ENCODE measurements at places on chromosomes 12 and 14. TPM values are rescaled to one million over a fixed set of nuclear protein-coding genes. Genes with fewer than 3 reads are reported as not detected.
A peak's percentile ranks its signal among the peaks of the same experiment; 100 is the strongest.

GRCh38 chr12:6961695-6962284 is 8.7 kb downstream of the PHB2 start:
- no peak for DNase-seq

GRCh38 chr12:104750061-104750460 is 208.0 kb downstream of the SLC41A2 start:
- peak; percentile 10 for DNase-seq

DNA sequence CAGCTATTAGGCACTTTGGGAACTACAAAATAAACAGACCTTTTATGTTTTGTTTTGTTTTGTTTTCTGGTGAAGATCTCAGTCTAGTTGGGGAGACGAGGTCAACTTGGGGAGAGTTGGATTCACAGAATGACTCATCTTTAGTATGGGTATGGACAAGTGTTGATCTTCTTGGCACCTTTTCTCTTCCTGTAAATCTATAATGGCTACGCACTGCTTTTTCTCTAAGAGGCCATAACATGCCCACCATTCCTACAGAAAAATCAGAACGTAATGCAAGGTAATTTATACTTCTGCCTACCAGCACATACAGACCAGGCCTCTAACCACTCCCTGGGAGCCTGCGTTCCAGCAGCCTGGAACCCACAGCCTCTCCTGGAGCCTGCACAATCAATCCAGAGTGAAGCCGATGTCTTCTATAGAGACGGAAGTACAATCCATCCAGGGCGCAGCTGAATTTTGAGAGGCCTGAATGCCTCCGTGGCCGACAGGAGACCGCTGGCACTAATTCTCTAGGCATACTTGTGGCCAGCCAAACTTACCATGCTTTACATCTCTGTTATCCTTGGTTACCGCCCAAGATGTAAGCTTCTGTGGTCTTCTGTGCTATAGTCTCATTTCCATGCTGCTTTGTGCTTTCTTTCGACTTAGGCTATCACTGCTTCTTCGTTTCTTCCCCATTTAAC is 717 bp downstream of the PPHLN1 start:
- no peak for DNase-seq

DNA sequence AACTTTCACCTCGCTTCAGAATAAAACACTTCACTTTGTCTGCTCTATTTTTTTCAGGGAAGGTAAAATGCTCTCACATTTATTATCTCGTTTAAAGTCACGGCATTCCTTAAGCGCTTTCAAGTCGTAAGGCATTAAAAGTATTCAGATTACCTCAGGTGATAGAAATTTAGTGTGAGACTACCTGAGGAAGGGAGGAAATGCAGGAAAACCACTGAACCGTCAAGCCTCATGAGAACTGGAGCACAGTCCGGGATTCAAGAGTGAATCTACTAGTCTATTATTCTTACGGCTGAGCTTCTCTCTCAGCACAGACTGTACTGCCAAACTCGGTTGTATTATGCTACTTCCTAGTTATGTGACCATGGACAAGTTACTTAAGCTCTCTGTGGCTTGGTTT is 8.3 kb upstream of the PPFIBP1 start:
- no peak for DNase-seq

DNA sequence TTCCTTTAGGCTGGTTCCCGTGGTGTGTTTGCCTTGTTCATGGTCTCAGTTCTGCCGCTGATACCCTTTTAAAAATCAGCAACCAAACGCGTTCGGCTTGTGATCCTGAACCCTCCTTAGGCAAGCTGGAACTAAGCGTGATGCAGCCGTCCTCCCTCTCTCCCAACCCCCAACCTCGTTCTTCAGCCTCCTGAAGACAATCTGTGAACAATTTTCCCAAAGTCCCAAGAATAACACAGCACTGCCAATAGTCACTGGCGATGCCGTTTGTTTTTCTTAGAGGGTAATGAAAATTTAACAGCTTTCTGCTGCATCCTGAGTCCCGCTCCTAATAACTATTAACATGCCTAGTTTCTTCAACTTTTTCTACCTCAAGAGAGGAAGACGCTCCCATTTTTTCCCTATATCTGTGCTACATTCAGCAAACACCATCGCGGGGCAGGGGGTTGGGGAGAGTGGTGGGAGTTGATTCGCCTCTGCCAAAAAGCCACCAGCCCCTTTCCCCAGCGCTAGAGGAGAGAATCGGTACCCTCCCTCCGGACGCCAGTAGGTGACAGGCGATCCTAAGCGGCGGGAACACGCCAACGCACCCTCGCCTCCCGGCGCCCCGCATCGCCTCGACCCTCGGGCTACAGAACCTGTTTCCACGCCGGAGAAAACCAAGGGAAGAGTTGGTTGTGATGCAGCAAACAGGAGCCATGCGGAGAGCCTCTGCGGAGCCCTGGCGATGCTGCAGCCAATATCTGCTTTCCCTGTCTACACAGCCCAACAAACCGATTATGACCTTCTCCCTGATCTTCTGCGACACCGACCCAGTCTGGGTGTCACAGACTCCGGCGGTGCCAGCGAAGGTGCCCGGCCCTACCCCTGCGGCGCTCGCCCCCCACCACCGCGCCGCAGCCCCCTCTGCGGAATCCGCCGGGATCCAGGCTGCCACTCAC is 752 bp downstream of the PRICKLE1 start:
- DNase-seq, result no peak

GRCh38 chr12:49541911-49542505 is 3.2 kb downstream of the KCNH3 start:
- DNase-seq, result no peak

- DNase-seq, result no peak
These were observed 3.8 kb downstream of the PRKCH start for GRCh38 chr14:61325166-61325565.

- no peak for DNase-seq
These were observed 130.7 kb downstream of the OTOGL start for GRCh38 chr12:80230068-80230467.

GRCh38 chr12:107329569-107330324 is 236.4 kb upstream of the CRY1 start:
- peak; percentile 70 for DNase-seq

GRCh38 chr14:64817631-64818030 is 62.1 kb downstream of the SPTB start:
- DNase-seq, result no peak

GRCh38 chr14:104387022-104388010 is 192.2 kb upstream of the C14orf180 start:
- DNase-seq, result no peak

GRCh38 chr14:28307506-28307905 is 459.1 kb upstream of the FOXG1 start:
- no peak for DNase-seq

DNA sequence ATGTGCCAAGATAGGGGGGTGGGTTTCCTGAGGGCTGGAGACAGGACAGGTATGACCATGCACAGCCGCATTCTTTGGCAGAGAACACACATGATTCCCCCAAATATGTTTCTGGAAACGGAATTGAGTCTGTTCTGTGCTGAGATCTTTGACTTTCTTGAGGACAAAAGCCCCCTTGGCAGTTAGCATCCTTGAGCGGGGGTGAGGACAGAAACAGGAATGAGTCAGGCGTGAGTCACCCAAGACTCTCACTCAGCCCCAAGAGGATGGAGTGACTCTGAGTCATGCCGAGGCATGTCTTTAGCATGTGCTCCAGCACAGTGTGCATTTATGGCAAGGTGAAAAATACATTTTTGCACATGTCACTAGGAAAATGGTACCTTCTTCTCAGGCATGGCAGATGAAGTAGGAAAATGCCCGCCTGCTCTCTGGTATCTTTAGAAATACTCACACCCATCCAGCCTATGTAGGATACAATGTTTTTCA is 52.1 kb downstream of the DAD1 start:
- DNase-seq, result peak; percentile 95

DNA sequence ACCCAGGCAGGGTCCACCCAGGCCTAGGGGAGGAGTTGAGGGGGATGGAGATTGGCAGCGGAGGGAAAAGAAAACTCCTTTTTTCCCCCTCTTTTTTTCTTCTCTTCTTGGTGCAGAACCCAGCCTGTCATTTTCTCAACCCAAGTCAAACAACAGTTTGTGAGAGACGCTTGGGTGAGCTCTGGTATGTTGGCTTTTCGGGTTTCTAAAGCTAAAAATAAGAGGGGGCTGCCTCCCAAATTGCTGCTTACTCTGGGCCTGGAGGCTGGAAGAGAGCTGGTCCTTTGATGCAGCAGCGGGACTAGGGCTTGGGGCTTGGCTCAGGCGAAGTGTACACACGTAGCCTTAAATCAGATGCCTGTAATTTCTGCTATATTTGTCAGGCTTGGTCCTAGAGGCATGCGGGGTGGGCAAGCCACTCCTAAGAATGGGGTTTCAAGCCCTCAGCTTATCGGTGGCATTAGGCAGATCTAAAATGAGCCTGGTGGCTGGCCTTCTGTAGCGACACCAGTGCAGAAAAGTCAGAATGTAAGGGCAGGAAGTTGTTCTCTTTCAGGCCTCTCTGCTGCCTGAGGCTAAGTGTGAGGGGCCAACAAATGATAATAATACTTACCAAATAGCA is 816 bp upstream of the SLC8A3 start:
- no peak for DNase-seq

- DNase-seq, result no peak
These were observed 133.2 kb downstream of the SLC38A4 start for GRCh38 chr12:46692606-46693005.

The PLA2G1B gene
- total RNA-seq, result not detected

The IFNG gene
- not detected for total RNA-seq

The COX8C gene
- total RNA-seq, result not detected

The TMTC1 gene
- 0.10 TPM for total RNA-seq

The PLEKHG7 gene
- not detected for total RNA-seq

The C12orf60 gene
- total RNA-seq, result 1.9 TPM

The LALBA gene
- not detected for total RNA-seq

The WSCD2 gene
- not detected for total RNA-seq

The VDR gene
- 33.4 TPM for total RNA-seq

The GPX2 gene
- total RNA-seq, result 2.5 TPM
